Melanocyte of skin (primary cell): ENCODE measurements at places on chromosomes 6 and 20. TPM values are rescaled to one million over a fixed set of nuclear protein-coding genes. Genes with fewer than 3 reads are reported as not detected.

Gene BTBD3
- 25.5 and 34.5 TPM in 2 replicates for total RNA-seq

Gene ADGRG6
- 95.6 and 104 TPM in 2 replicates for total RNA-seq

Gene POU5F1
- not detected in 2 replicates for total RNA-seq

Gene TTLL9
- not detected in 2 replicates for total RNA-seq

Gene RPS18
- 1,781 and 2,219 TPM in 2 replicates for total RNA-seq

Gene TAF4
- total RNA-seq, result 5.2 and 6.2 TPM in 2 replicates

Gene HLA-DMB
- 4.5 and 18.5 TPM in 2 replicates for total RNA-seq

Gene GNMT
- 0.31 TPM in 1 of 2 replicates, not detected in the other for total RNA-seq
